Fibroblast of lung (primary cell): ENCODE measurements at places on chromosomes 7 and 10.
A peak's percentile ranks its signal among the peaks of the same experiment; 100 is the strongest.

DNA sequence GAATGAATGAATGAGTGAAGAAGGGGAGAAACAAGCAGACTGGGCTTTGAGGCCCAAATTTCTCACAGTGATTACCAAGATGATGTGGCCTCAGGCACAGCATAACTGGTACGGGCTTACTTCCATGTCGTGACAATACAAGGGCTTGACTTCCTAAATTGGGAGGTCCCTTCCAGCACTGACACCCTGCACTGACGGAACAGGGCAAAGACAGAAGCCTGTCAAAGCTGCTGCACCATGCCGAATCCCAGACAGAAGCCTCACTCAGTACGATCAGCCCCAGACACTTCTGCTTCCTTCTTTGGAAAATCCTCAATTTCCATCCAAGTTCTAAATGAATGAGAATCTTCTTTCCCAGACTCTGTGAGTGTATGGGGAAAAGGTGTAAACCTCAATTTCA lies 51.9 kb downstream of the GNA12 start:
- no peak for DNase-seq

GRCh38 chr10:31961277-31962074 lies 32.8 kb upstream of the ARHGAP12 start:
- peak; percentile 85 for DNase-seq

GRCh38 chr7:2785071-2785500 lies 59.0 kb downstream of the GNA12 start:
- DNase-seq, result peak; percentile 71

- no peak for DNase-seq
Observed at GRCh38 chr7:117069379-117069778, 116.1 kb downstream of the ST7 start.

DNA sequence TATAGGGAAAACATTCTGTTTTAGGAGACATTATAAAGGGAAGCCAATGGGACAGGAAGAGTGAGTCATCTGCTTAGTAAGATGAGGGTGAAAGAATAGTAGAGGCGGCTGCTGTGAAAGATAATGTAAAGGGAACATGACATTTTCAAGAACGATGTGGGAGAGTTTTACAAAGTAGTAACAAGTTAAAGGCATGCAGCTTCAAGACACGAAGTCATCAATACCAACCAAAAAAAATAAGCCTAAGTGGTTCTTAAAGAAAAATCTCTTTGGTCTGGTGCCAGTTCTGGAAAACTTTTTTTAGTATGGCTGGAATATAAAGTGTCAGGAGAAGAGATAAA lies 6.1 kb downstream of the GSTO1 start:
- DNase-seq, result peak; percentile 72

- DNase-seq, result no peak
Observed at GRCh38 chr7:5564894-5565293, 141.3 kb upstream of the TNRC18 start.

DNA sequence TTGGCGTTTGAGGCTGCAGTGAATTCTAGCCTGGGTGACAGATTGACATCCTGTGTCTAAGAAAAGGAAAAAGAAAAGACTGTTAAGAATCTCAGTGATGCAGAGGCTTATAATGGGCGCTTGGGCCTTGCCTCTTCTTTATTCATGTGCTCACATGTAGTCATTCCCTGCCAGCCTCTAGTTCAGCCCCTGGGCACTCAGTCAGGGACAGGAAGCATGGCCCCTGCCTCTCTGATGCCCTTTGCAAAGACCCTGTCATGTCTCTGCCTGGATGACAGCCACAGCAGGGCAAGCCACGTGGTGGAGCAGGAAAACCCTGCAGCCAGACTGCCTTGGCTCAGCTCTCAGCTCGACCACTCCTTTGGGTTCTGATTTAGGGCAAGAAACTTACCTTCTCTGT lies 368.9 kb downstream of the RPS24 start:
- DNase-seq, result no peak

DNA sequence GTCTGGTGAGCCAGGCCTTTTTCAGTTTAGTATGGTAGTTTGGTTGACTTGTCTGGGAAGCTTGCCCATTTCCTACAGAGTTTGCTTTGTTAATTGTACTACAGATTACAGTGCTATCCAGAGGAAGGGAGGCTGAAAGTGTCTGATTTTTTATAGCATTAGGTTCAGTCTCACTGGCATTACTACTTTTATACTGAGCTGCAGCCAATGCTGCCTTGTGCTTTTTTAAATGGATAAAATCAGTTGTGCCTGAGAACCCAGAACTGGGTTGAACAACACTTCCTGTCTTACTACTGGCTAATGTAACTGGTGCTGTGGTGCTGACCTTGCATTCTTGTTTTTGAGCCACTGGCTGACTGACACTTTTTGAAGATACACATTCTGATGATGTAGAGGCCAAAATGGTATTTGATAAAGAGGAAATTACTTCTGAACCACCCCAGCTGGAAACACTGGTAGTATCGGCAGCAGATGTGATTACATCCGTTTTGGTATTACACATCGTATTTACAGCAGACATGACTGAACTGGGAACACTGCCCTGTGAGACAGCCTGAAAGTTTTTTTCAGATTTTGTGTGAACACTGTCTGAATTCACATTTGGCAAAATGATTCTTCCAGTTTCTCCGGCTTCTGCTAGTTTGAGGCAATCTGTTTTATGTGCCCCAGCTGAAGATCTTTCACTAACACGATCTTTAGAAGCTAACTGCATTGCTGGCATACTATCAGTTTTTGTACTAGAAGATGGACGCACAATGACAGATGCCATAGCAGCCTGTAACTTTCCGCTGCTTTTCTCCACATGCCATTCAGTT lies 74.1 kb downstream of the NRBF2 start:
- peak; percentile 94 for DNase-seq

DNA sequence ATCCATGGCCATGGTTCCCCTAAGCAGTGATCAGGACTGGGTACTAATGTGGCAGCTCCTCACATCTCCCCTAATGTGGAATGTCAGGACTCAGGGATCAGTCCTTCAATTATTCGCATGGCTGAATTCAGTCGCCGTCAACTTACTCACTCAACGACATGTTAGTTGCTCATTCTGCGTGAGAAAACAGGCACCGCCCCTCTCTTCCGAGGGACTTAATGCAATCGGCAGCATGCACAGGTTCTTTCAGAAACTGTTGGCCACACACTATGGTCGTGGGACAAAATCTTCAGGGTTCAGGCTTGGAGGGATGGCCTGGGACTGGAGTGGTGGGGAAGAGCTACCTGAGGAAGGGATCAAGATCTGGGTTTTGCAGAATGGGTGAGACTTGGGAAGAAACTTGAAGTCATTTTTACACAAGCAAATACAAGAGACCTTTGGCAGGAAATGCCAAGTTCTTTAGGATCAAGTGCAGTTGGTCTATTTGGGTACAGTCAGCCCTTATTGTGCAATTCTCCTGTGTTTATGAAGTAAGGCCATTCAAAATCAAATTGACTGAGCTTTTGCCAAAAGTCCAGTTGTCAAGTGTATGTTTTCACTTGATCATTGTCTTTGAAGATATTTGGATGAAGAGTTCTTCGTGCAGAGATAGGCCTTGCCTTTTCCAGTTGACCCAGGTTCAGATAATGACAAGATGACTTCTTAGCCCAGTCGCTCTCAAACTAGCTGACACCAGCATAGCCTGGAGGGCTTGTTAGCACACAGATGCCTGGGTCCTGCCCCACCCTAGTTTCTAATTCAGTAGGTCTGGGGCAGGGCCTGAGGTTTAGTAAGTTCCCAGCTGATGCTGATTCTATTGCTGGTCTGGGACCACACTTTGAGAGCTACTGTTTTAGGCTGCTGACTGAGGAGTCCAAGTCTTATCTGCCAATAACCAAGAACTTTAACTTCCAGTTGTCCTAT lies 48.5 kb downstream of the LRRC18 start:
- peak; percentile 5 for DNase-seq

DNA sequence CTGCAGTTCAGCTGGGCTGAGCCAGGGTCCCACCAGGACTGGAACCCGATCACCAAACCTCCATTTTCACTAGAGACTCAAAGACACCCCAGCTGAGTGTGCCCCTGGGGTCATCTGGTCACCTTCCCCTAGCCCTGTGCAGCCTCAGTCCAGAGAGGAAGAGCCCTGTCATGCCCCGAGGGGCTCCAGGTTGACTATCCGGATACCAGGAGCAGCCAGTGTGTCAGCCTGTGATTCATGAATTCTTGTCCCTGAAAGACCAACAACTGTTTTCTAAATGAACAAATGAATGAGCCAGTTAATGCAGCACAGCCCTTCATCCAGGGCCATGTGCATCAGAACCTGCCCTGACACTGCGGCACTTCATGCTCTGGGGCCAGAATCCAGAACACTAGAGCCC lies 201.9 kb upstream of the TCERG1L start:
- DNase-seq, result no peak

DNA sequence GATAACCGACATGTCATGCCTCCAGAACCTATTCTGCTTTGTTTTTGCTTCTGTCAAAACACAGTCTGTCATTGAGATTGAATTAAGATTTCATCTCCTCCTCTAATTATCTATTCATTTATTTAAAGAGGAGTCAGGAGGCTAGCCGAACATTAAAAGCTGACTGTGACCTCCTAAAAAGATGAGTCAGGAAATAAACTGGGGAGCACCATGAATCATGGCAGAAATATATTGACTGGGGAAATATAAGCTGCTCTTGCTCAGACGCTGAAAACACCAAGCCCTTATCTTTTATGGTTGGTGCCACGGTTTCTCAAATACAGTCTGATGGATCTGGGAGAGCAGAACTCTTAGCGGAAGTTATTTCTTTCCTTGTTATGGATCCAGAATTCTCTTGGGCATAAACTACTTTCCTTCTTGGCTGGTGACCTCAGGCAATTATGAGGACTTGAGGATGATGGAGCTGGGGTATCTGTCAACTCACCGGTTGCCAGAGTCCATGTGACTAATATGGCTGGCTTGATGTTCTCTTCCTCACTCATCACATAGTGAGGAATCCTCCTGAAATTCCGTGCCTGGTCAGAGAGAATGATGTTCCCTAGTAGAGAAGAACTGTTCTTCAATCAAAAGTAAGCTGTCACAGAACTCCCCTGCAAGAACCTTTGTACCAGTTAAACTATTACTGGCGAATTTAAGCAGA lies 307.6 kb upstream of the PHYHIPL start:
- DNase-seq, result peak; percentile 47

- DNase-seq, result peak; percentile 61
Observed at GRCh38 chr10:13939391-13939790, 352.6 kb downstream of the PRPF18 start.

GRCh38 chr7:109003742-109004141 lies 434.1 kb downstream of the DNAJB9 start:
- no peak for DNase-seq

GRCh38 chr10:123149568-123150270 lies 1.8 kb downstream of the HMX2 start:
- peak; percentile 44 for DNase-seq

DNA sequence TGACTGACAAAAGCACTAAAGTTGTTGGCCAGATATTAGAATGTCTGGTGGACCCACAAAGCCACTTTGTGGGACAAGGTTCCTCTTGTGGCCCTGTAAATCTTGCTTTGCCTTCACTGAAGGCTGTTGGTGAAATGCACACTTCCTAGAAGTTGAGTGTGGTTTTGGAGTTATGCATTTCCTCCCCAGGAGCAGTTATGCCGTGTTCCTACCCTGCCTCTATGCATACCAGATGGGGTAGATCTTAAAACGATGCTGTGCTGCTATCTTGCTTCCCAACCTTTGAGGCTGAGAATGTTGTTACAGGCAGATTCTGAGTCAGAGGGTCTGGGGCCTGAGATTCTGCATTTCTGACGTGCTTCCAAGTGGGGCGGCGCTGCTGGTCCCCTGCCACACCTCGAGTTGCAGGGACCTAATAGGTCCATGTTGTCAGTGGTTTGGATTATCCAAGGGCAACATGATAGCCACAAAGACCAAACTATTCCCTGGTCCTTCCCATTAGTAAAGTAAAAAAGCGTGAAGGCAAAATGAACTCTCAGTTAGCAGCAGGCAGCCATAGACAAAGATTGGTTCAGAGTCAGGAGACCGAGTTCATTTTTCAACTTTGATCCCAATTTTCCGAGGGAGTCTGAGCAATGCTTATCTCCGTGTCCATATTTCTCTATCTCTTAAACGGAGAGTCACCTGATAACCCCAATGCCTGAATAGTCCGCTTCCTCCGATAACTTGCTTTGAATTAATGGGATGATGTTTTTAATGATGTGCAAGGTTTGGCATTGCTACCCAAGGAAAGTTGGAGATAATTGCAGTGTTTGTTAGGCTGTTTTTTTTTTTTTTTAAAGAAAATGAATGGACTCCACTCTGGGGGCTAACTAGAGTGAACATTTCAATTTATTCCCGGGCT lies 55.8 kb downstream of the CDHR3 start:
- DNase-seq, result peak; percentile 69

DNA sequence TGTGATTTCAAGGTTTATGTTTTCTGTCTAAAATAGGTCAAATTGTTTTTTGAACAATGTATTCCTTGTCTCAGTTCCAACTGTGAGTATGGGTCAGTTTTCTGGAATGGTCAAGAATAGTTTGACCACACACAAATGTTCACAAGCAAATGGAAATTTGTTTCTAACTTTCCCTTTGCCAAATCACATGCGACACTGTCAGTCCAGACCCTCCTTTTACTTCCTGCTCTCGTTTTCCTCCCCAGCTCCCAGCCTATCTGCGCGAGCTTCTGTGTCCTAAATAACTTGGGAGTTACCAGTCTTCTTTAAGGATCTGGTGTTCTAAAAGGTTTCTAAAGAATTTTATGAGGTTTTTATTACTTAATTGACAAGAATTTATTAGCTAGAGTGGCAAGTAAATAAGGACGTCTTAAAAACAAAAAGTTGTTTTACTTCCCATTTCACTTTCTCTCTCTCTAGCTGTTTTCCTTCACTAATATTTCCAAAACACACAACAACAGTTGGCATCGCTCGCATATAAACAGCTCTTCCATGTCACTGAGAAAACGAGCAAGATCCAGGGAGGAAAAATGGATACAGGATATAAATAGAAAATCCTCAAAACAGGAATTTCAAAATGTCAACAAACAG lies 266.1 kb upstream of the KLF6 start:
- peak; percentile 83 for DNase-seq

GRCh38 chr7:156196649-156197048 lies 384.4 kb upstream of the SHH start:
- DNase-seq, result no peak
